Glutamatergic neuron (in vitro differentiated cells): ENCODE measurements at places on chromosomes 1 and 21. TPM values are rescaled to one million over a fixed set of nuclear protein-coding genes. Genes with fewer than 3 reads are reported as not detected.

GRCh38 chr1:6486433-6487011, 4.9 kb downstream of the PLEKHG5 start:
- peak; percentile 97 for DNase-seq

GRCh38 chr21:16573578-16573977, 843.8 kb downstream of the USP25 start:
- no peak for DNase-seq

DNA sequence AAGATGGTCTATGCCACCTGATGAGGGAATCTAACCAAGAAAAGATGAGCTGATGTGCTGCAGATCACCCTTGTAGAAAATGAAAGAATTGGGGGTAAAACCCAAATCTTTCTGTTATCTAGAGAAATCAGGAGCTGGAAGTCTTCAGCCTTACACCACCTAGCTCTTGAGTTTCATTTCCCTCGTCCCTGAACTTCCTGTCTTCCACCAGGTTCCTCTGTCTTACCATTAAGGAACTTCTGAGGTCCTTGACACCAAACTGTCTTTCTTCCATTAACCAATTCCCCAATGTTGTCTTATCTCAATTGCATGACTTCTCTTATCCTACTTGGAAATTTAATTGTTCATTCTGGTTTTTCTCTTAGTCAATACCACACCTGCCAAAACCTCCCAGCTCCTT, 31.5 kb downstream of the LPAR3 start:
- DNase-seq = no peak

DNA sequence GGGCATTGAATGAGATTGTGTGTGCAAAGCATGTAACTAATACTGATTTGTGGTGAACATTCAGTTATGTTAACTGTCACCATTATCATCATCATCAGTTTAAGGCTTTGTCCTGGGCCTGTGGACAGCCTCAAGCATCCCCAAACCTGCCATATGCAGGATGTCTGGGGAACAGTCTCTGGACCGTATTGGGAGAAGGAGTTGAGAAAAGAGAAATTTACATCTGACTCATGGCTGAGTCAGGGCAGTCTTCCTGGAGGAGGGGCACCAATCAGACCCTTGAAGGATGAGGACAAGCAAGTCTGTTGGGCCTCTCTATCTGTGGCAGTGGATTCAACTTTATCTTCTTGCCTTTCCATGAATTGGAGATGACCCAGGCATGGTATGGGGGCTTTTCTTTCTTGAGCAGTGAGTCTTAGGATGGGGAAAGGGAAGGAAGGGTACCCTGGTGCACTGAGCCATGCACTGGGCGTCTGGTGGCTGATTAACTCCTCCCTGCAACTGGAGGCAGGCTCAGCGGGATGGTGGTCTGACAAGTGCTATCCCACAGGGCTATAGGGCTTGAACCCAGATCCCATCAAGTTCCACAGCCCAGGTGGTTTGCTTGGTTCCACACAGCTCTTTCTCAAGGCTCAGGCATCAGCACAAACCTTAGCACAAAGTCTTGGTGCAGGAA, 2.9 kb downstream of the PADI3 start:
- DNase-seq = no peak

- no peak for DNase-seq
Observed at GRCh38 chr1:205669341-205670149, 10.8 kb downstream of the SLC45A3 start.

- DNase-seq = no peak
Observed at GRCh38 chr1:163046071-163046470, 23.1 kb upstream of the RGS4 start.

- no peak for DNase-seq
Observed at GRCh38 chr1:4131734-4132133, 231.7 kb upstream of the C1orf174 start.

GRCh38 chr1:65163201-65163805, 15.3 kb downstream of the AK4 start:
- no peak for DNase-seq

- DNase-seq = no peak
Observed at GRCh38 chr1:9626201-9626608, 25.3 kb upstream of the PIK3CD start.

- DNase-seq = peak; percentile 86
Observed at GRCh38 chr1:243850202-243850451, at the start of gene AKT3. TSS of gene AKT3 (minus strand) at chr1:243850243. CDS start at chr1:243843170, 7,073 bp downstream.

GRCh38 chr1:218433744-218434143, 88.6 kb downstream of the TGFB2 start:
- no peak for DNase-seq

GRCh38 chr1:44237721-44238457, 24.6 kb downstream of the DMAP1 start:
- DNase-seq = peak; percentile 79

- DNase-seq = no peak
Observed at GRCh38 chr1:194624833-194625232, 1438.4 kb upstream of the B3GALT2 start.

DNA sequence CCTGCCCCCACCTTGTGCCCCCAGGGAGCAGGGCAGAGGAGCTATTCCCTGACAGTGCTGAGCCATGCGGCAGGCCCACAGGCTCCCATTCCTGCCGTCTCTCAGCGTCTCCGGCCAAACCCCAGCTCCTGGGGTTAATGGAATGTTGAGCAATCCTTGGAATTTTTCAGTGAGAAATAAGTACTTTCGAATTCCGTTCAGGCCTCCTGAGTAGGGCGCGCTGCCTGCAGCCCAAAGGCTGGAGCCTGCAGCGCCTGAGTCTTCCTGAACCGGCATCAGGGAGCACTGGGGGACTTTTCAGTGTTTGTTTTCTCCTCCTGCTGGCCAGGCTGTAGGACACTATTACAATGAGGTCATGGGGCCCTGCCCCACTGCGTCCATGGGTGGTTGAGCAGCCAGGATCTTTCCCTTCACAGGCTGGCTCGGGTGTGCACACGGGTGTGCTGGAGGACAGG, 33.3 kb upstream of the CSF1 start:
- DNase-seq = no peak

DNA sequence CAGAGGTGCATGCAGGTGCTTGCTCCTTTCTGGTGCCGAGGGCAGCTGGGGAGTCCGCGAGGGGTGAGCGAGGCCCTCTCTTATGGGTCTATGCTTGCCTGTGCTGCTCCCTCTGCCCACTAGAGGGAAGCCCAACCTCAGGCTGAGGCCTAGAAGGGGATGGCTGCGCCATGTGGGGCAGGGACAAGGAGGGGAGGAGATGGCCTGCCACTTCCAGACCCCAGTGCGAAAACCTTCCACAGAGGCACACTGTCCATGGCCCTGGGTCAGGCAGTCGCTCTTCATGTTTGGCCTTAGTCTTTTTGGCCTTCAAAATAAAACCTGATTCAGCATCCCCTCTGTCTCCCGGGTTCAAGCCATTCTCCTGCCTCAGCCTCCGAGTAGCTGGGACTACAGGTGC, 14.0 kb downstream of the RHBG start:
- DNase-seq = peak; percentile 87

DNA sequence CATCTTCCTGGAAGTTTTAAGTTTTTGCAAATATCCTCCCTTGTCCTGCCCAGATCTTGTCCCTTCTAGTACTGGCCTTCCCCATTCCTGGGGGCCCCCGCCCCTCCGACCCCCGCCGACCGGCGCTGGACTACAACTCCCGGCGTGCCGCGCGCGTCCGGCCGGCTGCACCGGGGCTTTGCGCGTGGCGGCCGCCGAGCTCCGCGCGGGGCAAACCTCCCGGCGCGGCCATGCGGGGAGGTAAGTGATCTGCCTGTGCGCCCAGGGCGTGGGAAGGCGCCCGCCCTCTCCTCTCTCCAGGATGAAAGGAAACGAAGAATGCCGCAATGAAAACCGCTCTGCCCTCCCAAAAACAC, 3.2 kb upstream of the SAMD13 start:
- DNase-seq = peak; percentile 60

GRCh38 chr1:28044399-28044798, 44.0 kb downstream of the EYA3 start:
- no peak for DNase-seq

GRCh38 chr1:57341721-57342120, 82.1 kb downstream of the DAB1 start:
- DNase-seq = no peak

GRCh38 chr1:245772325-245772724, 617.5 kb downstream of the KIF26B start:
- DNase-seq = no peak

- DNase-seq = no peak
Observed at GRCh38 chr1:179798864-179799516, 55.9 kb downstream of the FAM163A start.

DNA sequence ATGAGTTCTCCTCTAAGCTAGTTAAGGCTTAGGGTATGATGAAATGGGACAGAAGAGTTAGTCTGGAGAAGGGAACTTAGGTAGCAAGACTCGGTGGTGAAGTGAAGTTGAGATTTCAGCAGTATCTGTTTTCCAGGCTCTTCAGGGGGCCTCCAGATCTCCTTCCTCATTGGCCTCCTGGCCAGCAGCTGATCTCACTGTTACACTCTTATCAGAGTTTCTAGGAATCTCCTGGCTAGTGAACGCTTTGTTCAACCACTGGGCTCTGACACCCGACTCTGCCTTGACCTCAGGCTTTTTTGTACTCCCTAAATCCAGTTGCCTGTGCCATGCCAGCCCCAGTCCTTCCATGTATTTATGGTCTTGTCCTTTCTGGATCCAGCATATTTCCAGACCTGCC, 311.0 kb downstream of the ASTN1 start:
- DNase-seq = no peak

DNA sequence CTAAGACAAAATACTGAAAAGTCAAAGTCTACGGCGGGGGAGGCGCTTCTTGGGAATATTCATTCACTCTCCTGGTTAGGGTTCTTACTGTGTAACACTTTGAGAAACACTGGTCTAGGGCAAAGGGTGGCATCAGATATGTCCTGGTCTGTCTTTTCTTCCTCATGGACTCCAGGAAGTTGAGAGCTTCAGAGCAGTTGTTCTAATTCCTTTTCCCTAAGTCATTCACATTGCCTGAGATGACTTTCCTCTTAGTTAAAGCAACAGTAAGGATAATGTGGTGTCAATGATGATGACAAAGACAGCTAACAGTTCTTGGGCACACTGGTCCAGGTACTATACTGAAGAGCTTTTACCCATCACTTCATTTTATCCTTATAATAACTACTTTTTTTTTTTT, 27.0 kb downstream of the FGGY start:
- DNase-seq = no peak

DNA sequence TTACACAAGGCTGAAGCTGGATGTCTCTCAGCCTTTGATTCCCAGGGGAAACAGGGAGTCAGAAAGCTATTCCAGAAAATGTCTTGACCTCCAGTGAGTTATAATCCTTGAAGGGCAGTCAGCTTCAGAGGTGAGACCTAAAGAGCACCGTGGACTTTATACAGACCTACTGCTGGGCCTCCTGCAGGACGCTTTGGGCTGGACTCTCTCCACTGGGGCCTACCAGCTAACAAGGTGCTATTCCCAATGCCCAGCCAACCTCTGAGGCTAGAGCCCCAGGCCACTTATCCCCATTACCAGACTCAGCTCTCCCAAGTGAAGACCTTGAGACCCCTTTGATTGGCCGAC, 6.6 kb downstream of the SETD4 start:
- no peak for DNase-seq

DNA sequence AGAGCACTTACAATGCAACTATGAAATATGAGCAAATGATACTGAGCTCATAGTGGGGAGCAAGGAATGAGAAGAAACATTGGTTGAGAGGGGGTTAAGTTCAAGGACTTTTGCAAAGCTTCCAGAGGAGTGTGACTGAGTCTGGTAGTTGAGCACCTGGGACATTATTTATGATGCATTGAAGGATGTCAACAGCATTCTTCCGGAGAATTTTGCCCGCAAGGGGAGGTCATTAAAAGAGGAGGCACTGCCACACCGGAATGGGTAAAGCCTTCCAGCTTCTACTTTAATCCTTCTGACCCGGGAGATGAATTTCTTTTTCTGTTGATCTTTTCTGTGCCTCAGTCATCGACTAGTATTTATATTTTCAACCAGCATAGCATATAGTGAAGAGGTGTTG, 208.4 kb upstream of the CAMK1G start:
- DNase-seq = no peak

- DNase-seq = no peak
Observed at GRCh38 chr1:214397497-214397896, 116.5 kb downstream of the SMYD2 start.

DNA sequence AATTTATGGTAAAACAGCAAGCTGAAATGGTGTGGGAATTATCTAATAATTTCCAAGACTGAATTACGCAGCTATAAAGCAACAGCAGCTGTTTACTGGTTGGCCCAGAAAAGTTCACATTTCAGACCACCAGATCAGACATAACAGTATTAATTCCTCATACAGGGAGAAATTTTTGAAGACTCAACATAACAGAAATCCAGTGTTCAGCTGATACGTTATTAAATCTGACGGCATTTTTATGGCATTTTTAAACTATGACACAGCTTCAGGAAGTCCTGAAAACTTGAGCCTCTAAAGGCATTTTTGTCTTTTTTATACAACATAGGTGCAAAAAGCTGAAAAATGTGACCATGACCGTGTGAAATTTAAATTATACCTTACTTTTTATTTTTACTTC, 91.2 kb downstream of the APP start:
- no peak for DNase-seq

DNA sequence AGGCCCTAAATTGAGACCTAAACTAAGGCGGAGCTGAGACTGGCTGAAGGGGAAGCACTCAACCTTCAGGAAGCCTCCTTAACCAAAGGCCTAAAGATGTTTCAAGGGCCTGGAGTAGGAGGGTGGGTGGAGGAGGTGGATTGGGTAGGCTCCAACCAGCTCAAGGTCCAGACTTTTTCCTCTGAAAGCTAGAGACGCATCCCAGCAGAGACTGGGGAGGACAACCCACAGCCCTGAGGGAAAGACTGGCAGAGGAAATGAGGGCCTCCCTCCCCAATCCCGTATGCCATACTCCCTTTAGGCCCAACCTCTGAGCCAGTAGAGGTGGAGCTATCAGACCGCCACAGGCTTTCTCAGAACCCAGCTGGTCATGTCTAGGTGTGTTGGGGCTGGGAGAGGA, 1.1 kb downstream of the ECM1 start:
- DNase-seq = no peak

GRCh38 chr1:228087771-228088251, 5.3 kb downstream of the ARF1 start:
- DNase-seq = no peak

DNA sequence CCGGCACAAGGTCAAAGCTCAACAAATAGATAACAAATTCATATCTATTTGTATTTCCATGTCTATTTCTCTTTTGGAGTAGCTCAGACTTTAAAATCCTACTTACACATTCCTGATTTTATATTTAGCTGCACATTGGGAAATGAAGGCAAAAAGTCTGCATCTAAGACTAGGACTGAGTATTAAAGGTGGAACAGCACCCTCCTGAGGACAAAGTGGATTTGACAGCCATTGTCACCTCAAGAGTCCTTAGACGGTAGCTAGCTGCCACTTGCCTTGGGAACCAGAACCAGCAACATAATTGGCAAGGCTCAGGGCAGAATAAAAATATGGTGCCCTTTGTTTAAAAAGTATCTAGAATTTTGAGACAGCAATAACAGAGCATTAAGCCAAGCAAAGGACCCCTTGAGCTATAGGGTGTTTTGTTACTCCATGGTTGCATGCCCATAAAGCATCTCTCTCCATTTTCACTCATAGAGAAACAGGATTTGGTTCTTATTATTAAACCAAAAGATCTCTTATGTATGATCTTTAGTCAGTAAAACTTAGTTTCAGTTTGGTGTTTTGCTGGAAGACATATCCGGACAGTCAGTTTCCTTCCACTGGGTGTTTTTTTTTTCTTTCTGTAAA, 30.0 kb upstream of the SGIP1 start:
- peak; percentile 58 for DNase-seq

Gene RWDD3
- 17.5 TPM for total RNA-seq

Gene FLG2
- not detected for total RNA-seq

Gene PEAR1
- 1.2 TPM for total RNA-seq

Gene SLC30A2
- total RNA-seq = not detected

Gene TMEM200B
- total RNA-seq = 5.8 TPM

Gene FCGR3A
- total RNA-seq = not detected

Gene FNDC10
- 11.9 TPM for total RNA-seq

Gene GUCA2B
- total RNA-seq = not detected
